ENCODE measurements at places on chromosomes 1 and 21.

DNA sequence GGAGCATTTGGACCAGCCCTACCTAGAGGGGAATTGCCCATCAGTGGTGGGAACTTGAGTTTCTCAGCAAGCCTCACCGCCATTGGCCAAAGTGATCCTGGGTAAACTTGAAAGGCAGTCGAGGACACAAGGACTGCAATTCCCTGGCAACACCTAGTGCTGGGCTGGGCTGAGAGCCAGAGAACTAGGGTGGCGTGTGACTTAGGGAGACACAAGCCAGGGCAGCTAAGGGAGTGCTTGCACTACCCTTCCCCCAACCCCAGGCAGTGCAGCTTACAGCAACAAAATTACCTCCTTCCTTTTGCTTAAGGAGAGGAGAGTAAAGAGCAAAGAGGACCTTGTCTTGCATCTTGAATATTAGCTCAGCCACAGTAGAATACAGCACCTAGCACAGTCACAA lies 176.9 kb upstream of the PRMT6 start:
- DNase-seq = no peak

DNA sequence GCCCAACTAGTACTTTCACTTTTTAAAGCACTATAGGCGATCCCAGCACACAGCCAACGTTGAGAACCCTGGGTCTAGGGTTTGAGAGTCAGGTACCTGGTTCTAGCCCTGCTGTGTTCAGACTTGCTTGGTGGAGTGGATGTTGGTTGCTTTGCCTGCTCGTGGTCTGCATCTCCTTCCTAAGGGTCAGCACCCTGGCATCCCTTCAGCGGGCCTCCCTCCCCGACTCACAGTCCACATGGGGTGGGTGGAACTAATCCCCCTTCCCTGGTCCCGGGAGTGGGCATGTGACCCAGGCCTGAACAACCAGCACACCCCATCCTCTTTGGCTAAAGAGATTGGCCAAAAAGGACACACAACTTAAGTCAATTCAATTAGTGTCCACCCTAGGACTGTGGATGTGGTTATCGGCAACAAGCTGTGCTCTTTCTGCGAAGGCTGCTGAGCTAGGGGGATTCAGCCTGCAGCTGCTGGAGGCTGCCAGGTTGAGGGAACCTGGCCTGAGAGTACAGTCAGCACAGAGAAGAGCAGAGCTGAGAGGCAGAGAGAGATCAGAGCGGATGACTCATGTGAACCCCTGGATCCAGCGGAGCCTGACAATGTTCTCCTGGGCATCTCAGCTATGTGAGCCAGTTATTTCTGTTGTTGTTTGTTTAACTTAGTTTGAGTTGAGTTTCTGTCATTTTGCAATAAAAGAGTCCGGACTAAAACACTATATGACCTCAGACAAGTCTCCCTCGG lies 138.9 kb downstream of the ACTL8 start:
- DNase-seq = no peak

GRCh38 chr1:39819091-39819812 lies 30.6 kb upstream of the BMP8B start:
- DNase-seq = no peak

- DNase-seq = peak; percentile 15
These were observed 7.0 kb upstream of the SMCP start for GRCh38 chr1:152870831-152871730.

GRCh38 chr1:15833069-15833679 lies 14.3 kb upstream of the SPEN start:
- DNase-seq = peak; percentile 63

- DNase-seq = peak; percentile 62
These were observed 10.6 kb upstream of the LINGO4 start for GRCh38 chr1:151815716-151816327.

DNA sequence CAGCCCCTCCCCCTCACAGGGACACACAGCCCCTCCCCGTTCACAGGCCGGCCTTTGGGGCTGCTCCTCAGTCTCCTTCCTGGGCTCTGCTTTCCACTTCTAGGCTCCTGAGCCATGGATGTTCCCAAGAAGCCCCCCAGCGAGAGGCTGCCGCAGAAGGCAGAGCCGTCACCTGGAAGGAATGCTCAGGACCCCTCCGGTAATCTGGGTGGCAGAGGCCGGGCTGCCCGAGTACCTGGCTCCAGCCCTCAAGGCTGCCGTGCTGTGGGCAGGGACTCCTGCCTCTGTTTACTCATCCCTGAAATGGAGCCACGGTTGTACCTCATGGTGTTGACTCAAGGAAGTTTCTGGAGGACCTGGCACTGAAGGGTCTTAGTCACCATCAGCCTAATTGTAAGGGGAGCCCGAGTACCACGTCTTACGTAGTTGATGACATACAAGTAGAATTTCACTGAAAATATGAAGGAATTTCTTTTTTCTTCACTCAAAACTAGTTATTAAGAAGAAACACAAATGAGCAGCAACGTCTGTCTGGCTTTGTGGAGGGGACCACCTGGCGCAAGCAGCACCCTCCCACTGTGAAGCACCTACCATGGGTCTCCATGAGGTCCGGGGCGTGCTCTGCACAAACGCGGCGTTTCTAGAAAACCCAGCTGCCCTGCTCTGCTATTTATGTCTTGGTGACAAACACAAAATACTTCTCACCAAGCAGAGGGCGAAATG lies 33.7 kb downstream of the PRDM15 start:
- no peak for DNase-seq

- no peak for DNase-seq
These were observed 22.8 kb downstream of the ATP5PO start for GRCh38 chr21:33892853-33893252.

GRCh38 chr1:182191381-182192115 lies 130.0 kb upstream of the ZNF648 start:
- no peak for DNase-seq

DNA sequence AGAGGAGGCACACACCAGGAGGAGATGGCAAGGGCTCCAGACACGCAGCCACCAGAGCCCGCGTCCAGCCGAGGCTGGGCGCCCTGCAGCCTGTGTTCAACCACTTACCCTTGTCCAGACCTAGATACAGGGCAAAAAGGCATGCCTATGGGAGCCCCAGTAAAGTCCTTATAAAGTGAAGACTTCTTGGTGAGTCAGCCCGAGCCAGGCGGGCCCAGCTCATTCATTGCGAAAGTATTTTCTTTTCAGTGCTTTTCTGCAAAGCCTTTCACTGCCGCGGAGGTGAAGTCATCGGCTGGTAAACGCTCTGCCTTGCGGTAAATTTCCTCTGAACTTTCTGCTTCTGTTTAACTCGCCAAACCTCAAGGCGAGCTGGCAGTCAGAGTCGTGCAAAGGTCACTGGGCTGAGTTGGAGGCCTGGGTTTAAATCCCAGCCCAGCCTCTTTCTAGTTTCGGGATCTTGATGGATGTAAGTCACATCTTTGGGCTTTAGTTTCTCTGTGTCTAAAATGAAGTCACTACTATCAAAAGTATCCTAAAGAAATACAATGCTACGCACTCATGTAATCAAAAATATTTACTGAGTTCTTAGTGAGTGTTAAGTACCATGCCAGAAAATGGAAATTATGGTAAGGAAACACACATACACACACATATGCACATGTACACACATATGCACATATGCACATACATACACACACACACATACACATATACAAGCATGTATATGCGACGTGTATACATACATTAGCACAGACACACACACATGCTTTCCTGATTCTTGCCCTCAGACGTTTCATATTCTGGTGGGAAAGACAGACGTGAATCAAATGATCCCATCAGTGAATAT lies 54.7 kb upstream of the IFFO2 start:
- peak; percentile 82 for DNase-seq

GRCh38 chr1:15902882-15903281 lies 55.4 kb downstream of the SPEN start:
- no peak for DNase-seq

- DNase-seq = no peak
These were observed 172.3 kb downstream of the TPR start for GRCh38 chr1:186202776-186203175.

GRCh38 chr1:26045722-26046245 lies at the start of gene SLC30A2:
TSS of gene SLC30A2 (minus strand) at chr1:26046118. CDS start at chr1:26045896, 222 bp downstream.
- no peak for DNase-seq

DNA sequence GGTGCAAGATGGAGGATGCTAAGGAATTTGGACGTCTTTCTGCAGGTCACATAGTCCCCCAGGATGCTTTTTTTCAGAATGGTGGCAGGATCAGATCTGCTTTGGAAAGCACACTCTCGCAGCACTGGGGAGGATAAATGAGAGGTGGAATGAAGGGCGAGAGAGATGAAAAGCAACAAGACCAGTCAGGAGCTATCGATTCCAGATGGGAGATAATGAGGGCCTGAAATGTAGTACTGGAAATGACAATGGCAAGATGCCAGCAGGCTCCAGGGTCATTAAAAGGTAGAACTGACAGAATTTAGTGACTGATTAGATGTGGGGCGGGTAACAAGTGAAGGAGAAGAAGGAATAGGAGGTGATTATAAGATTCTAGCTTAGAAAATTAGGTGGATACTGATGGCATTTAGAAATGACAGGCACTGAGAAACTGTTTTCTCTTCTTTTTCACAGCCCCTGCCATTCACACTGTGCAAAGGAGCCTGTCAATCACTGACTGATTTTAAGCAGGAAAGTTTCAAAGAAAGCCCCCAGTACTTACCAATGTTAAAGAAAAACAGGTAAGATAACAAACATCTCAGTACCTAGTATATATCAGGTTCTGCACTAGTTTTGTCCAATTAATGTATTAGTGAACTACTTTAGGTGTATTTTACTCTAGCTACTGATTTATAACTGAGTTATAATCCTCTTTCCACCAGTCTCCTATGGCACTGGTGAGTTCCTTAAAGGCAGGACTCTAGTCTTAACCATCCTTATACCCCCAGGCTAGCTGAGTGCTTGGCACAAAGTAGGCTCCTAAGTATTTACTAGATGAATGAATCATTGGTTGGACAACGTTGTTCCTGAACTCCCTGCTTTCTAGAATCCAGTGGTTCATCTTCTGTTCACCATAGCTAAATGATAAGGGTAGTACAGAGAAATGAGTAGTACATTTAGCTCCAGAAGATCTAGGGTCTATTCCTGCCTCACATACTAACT lies 9.2 kb downstream of the PIGM start:
- DNase-seq = no peak

- no peak for DNase-seq
These were observed 12.4 kb downstream of the RUNX1 start for GRCh38 chr21:35036465-35037383.

- DNase-seq = no peak
These were observed 102.6 kb downstream of the KIAA0319L start for GRCh38 chr1:35454616-35455015.

Data from activated CD4-positive, alpha-beta T cell treated with anti-CD3 and anti-CD28 coated beads, Interleukin-2, amount 10 ng/mL, durations not matched to agents 7 days and 5 days (primary cell).